ENCODE measurements at places on chromosomes 4 and X.

GRCh38 chr4:7803992-7804755 lies 135.5 kb downstream of the AFAP1 start:
- peak; percentile 76 for DNase-seq

DNA sequence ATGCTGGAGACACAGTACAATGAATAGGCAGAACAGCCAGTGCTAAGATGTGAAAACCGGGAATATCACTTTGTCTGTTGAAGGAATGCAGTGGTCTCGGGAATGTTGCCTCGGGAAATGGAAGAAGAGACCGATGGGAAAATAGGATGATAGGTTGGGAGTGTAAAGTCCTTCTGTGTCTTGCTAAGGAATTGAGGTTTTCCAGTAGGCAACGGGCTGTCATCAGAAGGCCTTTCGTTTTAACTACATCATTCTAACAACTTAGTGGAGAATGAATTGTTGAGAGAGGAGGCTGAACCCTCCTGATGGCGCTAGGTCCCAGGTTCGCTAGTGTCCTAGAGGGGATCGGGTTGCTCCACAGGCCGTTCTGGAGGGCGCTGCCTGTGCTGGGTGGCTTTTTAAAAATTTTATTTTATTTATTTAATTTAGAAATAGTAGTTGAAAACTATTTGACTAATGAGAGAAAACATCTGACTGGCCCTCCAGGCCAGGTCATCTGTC lies 730 bp downstream of the VBP1 start:
- DNase-seq, result peak; percentile 28

GRCh38 chrX:3777416-3777815 lies 64.0 kb upstream of the PRKX start:
- no peak for DNase-seq

DNA sequence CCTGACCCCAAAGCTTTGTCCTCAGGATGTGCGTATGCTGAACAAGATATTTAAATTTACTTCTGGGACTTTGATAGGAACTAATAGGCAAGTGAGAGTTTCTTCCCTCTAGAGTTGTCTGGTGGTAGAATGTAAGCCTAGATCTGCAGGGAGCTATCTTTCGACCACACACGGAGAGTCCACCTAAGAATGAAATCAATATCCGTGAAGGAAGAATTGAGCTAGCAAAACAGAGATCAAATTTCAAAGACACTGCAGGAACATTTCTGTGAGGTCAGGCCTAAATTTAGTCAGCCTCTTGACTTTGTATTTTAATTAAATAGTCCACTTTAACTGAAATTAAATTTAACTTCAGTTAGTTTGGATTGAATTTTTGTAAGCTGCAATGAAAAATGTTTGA lies 871.3 kb downstream of the RAB28 start:
- no peak for DNase-seq

- no peak for DNase-seq
Measured at GRCh38 chrX:147776988-147777387, 134.7 kb upstream of the FMR1 start.
